Pons (tissue), 1 donor: ENCODE measurements at places on chromosomes 4 and X.
A peak's percentile ranks its signal among the peaks of the same experiment; 100 is the strongest.

DNA sequence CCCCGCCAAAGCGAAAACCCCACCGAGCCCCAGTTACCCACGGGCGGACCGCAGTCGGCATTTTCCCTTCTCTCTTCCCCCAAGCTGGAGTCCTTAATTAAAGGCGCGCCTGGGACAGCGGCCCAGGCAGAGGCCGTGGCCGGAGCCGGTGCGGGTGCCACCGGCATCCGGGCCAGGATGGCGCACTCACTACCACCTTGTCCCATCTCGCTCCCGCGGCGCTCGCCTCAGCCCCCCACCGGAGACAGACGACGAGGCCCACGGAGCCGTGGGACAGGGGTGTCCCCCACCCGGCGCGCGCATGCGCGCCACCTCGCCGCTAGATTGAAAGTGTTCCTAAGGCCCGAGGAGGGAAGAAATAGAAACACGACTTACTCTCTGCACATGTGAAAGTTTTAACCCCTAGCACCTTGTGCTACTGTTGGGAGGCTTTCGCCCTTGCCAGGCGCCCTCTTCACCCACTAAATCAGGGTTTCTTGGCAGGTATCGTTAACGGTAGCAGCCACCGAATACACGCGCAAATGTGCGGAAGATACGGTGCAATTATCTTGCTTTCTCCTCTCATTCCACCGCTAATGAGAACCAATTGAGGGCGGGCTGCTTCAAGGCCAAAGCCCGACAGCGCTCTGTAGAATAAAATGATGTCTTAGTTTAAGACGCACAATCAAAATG is 64.3 kb upstream of the CCDC160 start:
- peak; percentile 50 for DNase-seq

DNA sequence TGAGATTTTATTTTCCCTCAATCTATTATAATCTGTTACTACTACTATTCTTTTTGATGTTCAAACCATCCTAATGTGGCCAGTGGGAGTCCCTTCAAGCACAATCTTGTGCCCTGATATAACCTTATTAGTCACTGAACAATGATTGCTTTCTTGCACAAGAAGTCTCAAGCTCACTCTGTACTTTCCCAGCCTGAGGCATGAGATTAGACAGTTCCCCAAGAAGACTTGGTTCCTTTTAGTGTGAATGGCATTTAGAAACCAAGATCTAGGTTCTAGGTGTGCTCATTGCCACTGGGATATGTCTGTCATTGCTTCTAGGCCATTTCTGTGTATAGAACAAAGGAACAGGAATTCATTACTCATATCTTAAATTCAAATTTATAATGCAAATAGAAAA is 28.0 kb upstream of the RBM41 start:
- DNase-seq, result no peak

- no peak for DNase-seq
Observed at GRCh38 chrX:111687305-111687704, 6.3 kb downstream of the ALG13 start.

GRCh38 chr4:83852085-83852451 is 316.2 kb downstream of the GPAT3 start:
- no peak for DNase-seq

DNA sequence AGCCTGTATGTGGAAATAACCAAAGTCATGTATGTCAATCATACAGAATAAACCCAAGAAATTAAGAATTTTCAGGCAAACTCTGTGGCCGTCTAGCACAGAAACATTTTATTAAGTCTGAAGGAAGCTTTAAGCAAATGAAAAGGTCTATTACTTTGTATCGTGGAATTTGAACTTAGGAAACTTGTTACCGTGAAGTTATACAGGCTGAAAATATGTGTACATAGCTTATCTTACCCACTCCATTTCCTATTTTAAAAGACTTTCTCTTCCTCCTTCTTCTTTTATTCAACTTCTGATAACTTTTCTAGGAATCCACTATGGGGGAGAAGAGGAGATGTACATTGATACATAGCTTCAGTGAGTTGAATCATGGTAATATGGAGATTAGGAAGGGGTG is 108.3 kb downstream of the AGTR2 start:
- DNase-seq, result no peak

- DNase-seq, result no peak
Observed at GRCh38 chr4:15982842-15983524, 20.0 kb upstream of the FGFBP2 start.

GRCh38 chr4:139919521-139919920 is 234.5 kb downstream of the MAML3 start:
- DNase-seq, result no peak
